NCI-H748 treated with DMSO at 0.1 percent for 48 hours (cell line): ENCODE measurements at places on chromosomes 6 and 20.

- no peak for DNase-seq
Measured at GRCh38 chr6:69022993-69023392, 387.9 kb downstream of the ADGRB3 start.

DNA sequence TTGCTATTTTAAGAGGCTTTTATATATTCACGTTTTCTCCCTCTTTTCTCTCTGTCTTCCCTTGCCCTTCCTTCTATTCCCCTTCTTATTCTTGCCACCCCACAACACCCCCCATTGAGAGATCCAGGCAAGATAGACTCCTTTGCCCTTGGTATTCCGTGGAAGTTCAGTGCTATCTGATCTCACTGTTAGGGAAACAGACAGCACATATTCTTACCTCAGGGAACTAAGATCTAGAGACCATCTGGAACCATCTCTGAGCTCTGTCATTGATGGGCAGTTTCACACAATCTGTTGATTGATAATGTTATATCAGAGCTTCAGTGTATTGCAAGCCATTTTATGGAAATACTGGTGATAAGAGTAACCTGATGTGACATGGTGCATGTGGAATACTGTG, 228.8 kb downstream of the ARID1B start:
- no peak for DNase-seq

DNA sequence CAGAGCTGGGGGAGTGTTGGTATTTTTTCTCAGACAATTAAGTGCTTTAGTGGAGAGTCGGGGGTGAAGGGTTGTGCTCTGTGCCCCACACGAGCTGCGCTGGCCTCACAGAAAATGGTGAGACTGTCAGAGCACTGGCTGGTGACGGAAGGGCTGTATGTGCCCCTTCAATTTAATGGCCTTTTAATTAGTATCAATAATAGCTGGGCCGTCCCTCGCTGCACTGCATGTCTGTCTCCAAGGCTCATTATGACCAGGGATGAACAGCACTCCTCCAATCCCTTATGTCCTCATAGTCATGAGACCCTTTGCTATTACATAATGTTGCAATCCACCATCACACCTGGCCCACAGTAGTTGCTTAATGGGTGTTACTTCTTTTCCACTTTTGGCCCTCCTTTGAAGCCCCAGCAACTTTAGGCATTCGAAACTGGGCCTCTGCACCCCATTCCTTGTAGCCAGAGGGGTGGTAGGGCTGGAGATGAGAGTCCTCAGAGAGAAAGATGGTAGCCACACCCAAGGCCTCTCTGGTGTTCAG, 9.5 kb upstream of the RALY start:
- DNase-seq = no peak

GRCh38 chr20:3687655-3688054, 5.8 kb upstream of the ADAM33 start:
- no peak for DNase-seq

GRCh38 chr6:6584310-6585002, 4.1 kb upstream of the LY86 start:
- DNase-seq = no peak

DNA sequence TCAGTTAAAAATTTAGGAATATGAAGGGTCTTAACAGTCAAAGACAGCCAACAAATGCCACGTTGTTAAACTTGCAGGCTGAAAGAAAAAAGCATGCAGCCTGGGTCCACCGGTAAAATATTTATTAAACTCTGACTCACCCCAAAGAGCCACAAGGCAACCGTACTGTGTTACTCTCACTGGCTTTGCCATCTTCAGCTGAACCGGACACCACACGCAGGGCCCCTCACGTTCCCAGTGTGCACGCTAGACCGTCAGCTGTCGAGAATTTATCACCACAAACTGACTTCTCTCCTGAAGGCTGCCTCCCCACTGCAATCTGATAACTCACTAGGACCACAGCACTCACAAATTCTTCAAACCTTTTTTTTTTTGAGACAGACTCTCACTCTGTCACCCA, 30.7 kb downstream of the HUS1B start:
- DNase-seq = no peak

- no peak for DNase-seq
Measured at GRCh38 chr6:115668211-115668610, 392.5 kb downstream of the FRK start.

- DNase-seq = no peak
Measured at GRCh38 chr20:1868856-1869255, 26.4 kb upstream of the SIRPA start.

GRCh38 chr6:48664826-48665225, 553.8 kb upstream of the PTCHD4 start:
- DNase-seq = peak; percentile 26

GRCh38 chr6:78243519-78243918, 590.7 kb downstream of the MEI4 start:
- no peak for DNase-seq
